Stimulated activated CD4-positive, alpha-beta T cell treated with anti-CD3 and anti-CD28 coated beads, Interleukin-15, amount 100 ng/mL, for 24 hours (primary cell): ENCODE measurements at places on chromosomes 1 and 21.
A peak's percentile ranks its signal among the peaks of the same experiment; 100 is the strongest.

DNA sequence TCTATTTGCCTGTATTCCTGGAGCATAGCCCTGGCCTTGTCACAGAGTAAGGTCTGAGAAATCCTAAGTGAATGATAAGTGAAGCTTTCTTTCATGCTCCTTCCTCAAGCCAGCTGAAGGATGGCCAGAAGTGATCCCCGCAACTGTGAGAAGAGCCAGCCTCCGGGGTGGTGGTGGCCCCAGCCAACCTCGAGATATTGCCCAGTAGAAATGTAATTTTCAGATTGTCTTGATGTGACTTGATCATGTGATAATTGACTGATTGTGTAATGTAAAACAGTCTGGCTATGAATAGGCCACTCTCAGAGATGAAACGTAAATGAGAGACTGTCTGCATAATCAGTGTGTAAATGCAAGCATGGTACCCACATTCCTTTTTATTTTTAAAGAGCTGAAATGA, 242.4 kb upstream of the CAMK1G start:
- no peak for DNase-seq

DNA sequence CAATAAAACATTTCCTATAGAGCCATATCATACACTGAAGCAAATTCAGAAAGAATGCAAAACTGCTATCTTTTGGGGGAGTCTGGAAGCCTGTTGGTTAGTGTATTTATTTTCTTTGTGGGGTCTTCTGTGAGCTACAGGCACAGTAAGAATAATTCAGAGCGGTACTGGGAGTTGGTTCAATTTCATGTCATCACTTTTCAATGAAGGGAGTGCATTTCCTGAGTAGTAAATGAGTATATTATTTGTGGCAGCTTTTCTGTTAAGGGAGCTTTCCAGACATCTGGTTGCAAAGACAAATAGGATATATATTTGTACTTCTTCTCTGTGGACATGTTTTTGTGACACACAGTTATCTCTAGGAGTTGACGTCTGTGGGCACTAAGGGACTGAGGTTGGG, 130.6 kb downstream of the HUNK start:
- no peak for DNase-seq

DNA sequence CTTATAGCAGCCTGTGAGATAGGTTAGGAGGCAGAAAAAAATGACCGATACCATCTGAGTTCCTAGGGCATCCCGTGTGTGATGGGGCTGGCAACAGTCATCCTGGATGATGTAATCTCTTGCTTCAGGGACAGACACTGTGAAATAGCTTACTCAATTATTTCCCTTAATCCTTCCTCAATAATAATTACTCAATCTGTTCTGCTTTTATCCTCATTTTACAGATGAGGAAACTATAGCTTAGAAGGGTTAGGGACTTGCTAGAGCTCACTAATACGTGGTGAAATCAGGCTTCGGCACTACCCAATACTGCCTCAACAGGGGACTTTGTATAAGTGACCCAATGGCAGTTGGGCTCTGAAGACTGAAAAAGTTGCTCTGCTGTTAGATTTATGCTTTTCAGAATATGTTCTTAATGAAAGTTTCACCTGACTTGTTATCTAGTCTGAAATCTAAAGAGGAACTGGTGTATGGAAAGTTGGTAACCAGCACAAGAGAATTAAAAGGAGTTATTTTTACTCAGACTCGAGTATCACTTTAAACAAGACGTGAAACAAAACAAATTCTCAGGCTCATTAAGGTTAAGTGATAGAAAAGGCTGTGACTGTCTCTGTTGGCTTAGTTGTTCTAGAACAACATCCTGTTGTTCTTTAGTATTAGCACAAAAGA, 14.4 kb downstream of the CD55 start:
- peak; percentile 21 for DNase-seq

DNA sequence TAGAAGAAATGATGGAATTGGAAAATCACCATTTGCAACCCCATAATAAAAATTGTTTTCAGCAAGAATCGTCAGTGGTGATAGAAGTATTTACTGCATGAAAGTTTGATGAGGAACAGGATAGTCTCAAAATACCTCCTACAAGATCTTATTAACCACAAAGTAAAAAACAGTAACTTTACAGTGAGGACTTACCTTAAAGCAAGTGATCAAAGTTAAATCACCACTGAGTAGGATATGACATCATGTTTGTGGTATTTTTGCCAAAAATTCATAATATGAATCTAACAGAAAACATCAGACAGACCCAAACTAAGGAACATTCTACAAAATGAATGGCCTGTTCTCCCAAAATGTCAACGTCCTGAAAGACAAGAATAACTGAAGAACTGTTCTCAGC, 19.9 kb downstream of the ALDH9A1 start:
- DNase-seq: no peak

DNA sequence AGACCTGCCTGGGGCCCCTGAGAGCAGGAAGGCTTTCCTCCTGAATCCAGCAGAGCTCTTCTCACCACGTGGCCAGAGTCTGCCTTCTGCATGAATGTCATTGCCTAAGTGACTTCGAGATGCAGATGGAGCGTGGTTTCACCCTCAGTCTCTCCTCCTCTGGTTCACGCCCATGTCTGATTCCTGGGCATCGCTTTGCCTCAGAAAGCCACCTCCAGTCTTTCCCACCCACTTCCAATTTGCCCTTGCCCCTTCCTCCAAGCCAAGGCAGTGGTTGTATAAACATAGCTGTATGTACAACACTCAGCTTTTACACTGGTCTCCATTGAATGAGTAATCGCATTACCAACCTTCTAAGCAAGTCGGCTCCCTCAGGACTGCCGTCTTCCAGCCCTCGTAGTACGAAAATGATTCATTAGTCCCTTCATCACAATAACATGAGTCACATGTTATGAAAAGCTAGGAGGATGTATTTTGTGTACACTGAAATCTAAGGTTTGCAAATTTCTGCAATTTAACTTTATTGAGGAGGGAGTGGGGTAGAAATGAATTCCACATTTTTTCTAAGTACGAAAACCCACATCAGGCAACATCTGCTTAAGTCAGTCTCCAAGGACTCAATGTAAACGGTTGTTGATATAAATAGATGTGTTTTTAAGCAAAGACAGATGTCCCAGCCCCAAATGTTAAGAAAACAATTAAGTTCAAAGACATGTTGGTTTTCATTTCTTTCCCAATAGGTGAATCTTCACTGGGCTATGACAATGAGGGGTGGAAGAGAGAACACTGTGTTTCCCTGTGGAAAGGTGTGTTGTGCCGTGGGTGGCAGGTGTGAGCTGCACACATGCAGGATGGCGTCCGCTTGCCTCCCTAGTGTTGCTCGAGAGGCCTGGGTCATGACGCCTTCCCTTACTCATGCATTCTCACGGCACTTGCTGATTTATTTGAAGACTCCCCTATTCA, 32.3 kb upstream of the ETS2 start:
- peak; percentile 49 for DNase-seq

DNA sequence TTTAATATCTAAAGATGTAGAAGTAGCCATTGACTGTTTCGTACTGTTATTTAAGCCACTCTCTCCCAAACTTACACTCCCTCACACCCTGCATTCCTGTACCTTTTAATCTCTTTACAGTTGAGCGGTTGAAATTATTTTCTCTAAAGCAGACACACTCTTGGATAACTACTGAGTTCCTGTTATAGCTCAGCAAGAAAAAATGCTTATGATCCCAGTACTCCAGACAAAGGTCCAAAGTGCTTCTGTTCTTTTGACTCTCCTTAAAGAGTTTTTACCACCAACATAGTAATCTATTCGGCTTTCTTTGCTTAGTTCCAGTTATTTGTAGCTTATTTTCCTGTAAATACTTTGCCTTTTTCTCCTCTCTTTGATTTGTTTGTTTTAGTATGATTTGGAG, 100.1 kb downstream of the ATF6 start:
- DNase-seq: no peak

GRCh38 chr1:36571106-36571505, 88.4 kb upstream of the CSF3R start:
- no peak for DNase-seq

DNA sequence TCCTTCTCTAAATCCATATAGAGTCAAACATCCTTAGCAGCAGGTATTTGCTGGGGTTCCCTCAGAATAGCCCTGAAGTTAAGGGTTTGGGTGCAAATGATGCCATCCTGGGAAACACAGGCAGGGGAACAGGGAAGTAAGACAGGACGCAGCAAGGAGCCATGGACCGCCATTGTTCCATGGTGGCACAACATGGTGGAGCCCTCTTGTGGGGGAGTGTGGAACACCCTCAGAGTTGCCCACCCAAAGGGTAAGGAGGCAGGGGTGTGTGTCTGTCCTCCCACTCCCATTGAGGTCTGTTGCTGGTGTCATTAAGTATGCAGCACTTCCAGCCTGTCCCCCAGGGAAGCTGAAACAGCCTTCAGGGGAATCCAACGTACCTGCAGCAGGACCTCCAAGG, 20.4 kb upstream of the RCAN1 start:
- DNase-seq: peak; percentile 39

DNA sequence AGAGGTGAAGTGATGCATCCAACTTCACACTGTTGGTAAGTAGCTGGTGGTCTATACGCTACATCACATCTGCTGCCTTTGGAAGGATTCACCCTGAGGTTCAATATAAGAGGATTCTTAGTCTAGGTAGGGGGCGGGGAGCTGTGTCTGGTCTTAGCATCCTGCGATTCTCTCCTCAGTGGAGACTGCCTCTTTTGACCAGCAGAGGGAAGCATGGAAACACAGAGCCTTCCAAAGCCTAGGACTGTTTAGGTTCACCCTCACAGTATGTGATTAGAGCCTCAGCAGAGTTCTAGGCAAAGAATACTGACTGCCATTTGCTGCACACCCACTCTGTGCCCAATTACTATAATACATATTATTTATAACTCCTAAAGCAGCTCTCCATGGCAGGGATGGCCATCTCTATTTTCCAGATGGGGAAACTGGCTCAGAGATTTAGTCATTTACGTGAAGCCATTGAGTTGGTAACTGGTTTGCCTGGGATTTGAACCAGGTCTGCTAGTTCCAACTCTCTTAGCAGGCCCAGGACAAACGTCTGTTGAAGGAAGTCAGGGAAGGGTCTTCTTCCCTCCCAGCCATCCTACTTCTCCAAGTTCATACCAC, 28.9 kb upstream of the EFCAB14 start:
- peak; percentile 10 for DNase-seq

GRCh38 chr1:230144010-230144614, 77.1 kb downstream of the GALNT2 start:
- no peak for DNase-seq
